Stimulated activated CD4-positive, alpha-beta T cell treated with anti-CD3 and anti-CD28 coated beads, Interleukin-1b, Interleukin-23, amount 100 ng/mL, for 24 hours (primary cell): ENCODE measurements at places on chromosomes 7 and 10.

- DNase-seq, result peak; percentile 7
Observed at GRCh38 chr7:32347244-32347828, 142.8 kb downstream of the LSM5 start.

GRCh38 chr10:34609287-34609940, 205.7 kb downstream of the PARD3 start:
- DNase-seq, result no peak

DNA sequence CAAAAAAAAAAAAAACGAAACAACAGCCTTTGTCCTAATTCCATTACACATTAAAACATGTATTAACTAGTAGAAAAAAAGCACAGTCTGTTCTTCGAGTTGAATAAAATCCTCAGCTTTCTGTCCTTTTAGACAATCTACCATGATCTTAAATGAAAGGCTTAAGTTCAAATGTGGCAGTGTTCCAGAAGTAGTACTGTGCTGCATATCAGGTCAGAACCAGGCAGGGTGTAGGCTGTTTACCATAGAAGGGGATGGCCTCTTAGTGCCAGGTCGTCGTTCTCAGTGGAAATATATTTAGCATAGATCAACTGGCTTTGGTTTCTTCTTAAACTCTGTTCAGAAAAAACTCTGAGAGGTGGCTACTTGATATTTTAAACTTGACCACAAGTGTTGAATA, 612.0 kb downstream of the CNTNAP2 start:
- DNase-seq, result no peak

GRCh38 chr10:122407375-122408125, 33.0 kb downstream of the PLEKHA1 start:
- no peak for DNase-seq

DNA sequence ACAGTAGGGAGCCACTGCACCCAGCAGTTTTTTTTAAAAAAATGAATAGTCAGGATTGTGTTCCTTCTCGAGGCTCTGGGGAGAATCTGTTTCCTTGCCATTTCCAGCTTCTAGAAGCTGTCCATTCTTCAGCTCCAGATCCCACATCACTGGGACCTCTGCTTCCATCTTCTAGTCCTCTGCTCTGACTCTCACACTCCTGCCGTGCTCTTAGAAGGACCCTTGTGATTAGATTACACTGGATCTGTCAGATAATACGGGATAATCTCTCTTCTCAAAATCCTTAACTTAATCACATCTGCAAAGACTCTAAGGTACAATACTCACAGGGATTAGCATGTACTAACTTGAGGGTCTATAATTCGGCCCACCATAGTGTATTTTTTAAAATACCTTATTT, 158.9 kb upstream of the SP4 start:
- no peak for DNase-seq

DNA sequence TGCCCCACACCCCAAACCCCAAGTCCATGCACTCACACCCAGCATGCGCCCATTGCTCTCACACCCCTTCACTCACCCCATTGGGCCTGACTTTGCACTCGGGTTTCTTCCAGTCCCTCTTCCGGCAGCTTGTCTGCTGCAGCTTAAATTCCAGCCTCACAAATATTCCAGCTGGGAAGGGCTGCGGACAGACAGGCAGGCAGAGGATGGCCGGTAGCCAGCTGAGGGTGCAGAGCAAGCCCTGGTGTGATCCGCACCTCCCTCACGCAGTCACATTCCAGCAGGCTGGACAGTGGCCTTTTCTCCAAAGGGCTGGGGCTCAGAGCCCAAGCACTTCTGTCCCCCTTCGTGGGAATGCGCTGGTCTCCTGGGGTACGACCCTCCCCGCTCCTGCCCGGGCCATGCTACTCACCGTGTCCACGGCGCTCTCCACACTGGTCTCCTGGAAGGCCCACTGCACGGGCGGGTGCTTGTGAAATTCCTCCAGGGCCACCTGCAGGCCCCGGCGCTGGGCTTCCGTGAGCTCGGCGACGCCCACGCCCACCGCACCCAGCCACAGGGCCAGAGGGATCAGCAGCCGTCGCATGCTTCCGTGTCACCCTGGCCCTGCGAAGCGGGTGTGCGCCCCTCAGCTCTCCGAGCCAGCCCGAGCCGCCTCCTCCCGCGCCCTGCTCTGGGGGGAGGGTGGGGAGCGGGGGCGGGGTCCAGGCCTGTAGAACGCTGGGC, 1.2 kb downstream of the RARRES2 start:
- DNase-seq, result no peak

GRCh38 chr7:93055543-93056107, 62.2 kb downstream of the SAMD9 start:
- no peak for DNase-seq

- no peak for DNase-seq
Observed at GRCh38 chr10:79084972-79085597, 16.3 kb downstream of the ZMIZ1 start.

GRCh38 chr10:122140941-122141623, 130.0 kb upstream of the BTBD16 start:
- no peak for DNase-seq

GRCh38 chr10:16436758-16437539, at the start of gene PTER:
PTER (plus strand) TSS chr10:16437010; CDS start chr10:16484385, 47,375 bp downstream.
- DNase-seq, result peak; percentile 99

- no peak for DNase-seq
Observed at GRCh38 chr7:122652876-122653275, 46.0 kb downstream of the RNF133 start.

- no peak for DNase-seq
Observed at GRCh38 chr10:132724446-132724845, 61.5 kb downstream of the NKX6-2 start.

- DNase-seq, result no peak
Observed at GRCh38 chr7:149293946-149294633, 32.1 kb downstream of the ZNF783 start.

DNA sequence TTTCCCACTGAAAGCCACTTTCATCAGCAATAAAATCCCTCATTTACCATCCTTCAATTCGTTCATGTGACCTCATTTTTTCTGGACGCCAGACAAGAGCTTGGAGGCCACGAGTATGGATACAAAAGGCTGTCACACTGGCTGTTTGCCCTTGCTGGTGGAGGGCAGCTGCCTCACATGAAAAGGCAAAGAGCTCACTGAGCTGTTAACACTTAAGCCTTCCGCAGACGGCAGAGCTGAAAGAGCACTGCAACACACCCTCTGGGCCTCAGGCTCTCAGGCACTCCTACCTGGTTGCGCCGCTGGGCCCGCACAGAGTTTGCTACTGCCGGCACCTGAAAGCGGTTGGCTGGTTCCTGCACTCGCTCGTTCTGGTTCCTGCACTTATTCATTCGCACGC, 193.5 kb downstream of the CFTR start:
- no peak for DNase-seq

DNA sequence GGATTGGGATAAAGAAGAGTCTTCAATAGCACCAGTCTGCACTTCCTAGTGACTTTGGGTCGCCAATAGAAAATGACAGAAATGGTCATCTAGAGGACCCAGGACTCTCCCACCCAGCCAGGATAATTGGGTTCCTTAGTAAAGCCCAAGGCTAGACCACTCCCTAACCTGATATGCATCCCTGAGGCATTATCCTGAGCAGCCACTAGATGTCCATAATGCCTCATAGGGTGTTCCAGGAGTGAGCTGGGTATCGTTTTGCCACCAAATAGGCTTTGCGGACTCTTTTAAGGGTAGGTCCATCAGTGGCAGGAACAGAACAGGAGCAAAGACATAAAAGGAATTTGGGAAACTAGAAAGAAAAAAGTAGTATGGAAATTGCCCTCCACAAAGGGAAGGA, 4.5 kb upstream of the LRRC4 start:
- DNase-seq, result no peak

- DNase-seq, result no peak
Observed at GRCh38 chr10:3538656-3539531, 246.1 kb downstream of the KLF6 start.

DNA sequence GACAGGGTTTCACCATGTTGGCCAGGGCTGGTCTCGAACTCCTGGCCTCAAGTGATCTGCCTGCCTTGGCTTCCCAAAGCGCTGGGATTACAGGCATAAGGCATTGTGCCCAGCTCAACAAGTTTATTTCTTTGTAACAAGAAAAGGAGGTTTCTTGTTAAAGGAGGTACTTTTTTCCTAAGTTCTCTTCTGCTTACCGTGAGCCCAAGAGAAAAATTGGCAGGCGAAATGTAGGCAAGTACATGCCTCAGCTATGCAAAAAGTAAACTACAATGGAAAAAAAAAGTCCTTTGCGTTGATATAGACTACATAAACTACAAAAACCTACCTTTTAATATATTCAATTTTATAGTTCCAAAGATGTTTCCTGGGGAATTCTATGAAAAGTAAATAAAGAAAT, 122.6 kb downstream of the DKK1 start:
- DNase-seq, result no peak

GRCh38 chr7:35286422-35286821, 32.5 kb upstream of the TBX20 start:
- DNase-seq, result no peak

- no peak for DNase-seq
Observed at GRCh38 chr7:76089865-76090475, 42.1 kb downstream of the MDH2 start.

GRCh38 chr7:102834466-102834865, 78.3 kb upstream of the LRRC17 start:
- DNase-seq, result no peak

GRCh38 chr7:2214636-2215035, 18.1 kb downstream of the MAD1L1 start:
- no peak for DNase-seq

DNA sequence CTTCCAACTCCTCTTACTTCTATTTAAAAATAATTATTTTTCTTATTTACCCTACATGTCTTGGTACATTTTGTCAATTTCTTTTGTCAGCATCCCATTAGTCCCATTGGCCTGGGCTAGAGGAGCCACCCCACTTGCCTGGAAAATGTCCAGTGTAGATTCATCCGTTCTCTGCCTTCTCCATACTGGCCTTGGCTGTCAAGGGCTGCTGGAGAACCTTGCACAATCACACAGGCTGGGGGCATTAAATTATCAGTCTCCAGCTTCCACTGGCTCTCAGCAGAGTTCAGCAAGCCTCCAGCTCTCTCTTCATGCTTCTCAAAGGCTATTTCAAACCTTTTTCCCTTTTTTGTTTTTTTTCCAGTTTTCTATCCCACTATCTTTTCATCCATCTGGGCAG, 13.8 kb upstream of the ZCCHC24 start:
- DNase-seq, result no peak

DNA sequence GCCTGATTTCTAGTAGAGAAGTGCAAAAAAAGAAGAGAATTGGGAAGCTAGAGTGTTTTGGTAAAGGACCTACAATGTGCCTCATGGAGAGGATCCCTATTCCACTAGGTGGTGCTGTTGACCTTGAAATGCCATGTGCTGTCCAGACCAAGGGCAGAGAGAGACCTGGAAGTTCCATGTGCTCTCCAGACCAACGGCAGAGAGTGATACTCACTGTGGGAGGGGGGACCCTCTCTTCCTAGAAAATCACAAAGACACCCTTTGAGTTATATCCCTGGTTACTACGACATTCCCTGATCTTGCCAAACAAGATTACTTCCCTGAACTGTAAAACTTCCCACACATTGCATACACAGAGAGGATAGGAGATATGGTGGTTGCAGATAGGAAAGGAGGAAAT, 212.7 kb upstream of the ZNF804B start:
- DNase-seq, result no peak

GRCh38 chr10:102230861-102231356, 4.8 kb downstream of the ELOVL3 start:
- no peak for DNase-seq

- no peak for DNase-seq
Observed at GRCh38 chr10:51403521-51403920, 295.9 kb downstream of the CSTF2T start.

GRCh38 chr7:134836447-134836846, 57.0 kb downstream of the CALD1 start:
- DNase-seq, result no peak

DNA sequence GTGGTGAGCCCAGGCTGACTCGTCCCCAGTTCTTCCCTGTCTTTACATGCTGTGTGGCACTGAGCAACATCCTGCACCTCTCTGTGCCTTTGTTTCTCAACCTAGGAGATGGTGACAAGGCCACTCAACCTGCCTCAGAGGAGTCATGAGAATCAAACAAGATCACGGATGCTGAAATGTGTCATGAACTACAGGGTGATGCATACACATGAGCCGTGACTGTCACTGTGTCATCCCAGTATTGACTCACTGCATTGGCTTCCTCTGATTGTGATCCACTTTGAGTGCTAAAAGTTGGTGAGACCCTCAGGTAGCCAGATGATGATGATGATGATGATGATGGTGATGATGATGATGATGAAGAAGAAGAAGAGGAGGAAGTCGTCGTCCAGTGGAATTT, 11.5 kb downstream of the C10orf71 start:
- DNase-seq, result no peak

- DNase-seq, result no peak
Observed at GRCh38 chr10:8057636-8058273, 3.3 kb downstream of the GATA3 start.

- no peak for DNase-seq
Observed at GRCh38 chr7:298375-298702, 8.4 kb downstream of the FOXL3 start.

- DNase-seq, result no peak
Observed at GRCh38 chr7:66974986-66975590, 20.3 kb downstream of the SBDS start.

GRCh38 chr10:129411772-129412171, 55.3 kb upstream of the MGMT start:
- DNase-seq, result no peak

GRCh38 chr10:13231190-13231589, 3.0 kb downstream of the UCMA start:
- no peak for DNase-seq

DNA sequence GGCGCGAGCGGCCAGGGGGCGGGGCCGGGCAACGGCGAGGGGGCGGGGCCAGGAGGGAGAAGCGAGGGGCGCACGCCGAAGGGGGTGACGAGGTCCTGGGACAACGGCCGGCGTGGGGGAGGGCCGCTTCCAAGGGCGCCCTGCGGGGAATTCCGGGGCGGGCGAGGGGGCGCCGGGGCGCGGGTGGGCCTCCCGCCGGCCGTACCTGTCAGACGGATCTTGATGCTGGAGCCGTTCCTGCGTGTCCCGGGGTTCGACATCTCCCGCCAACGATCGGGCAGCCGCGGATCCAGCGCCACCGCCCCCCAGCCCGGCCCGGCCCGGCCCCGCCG, 421 bp downstream of the SMURF1 start:
- no peak for DNase-seq
